ENCODE measurements at places on chromosomes 6 and 20.

GRCh38 chr6:138145402-138145801 lies 16.3 kb upstream of the ARFGEF3 start:
- DNase-seq: no peak

DNA sequence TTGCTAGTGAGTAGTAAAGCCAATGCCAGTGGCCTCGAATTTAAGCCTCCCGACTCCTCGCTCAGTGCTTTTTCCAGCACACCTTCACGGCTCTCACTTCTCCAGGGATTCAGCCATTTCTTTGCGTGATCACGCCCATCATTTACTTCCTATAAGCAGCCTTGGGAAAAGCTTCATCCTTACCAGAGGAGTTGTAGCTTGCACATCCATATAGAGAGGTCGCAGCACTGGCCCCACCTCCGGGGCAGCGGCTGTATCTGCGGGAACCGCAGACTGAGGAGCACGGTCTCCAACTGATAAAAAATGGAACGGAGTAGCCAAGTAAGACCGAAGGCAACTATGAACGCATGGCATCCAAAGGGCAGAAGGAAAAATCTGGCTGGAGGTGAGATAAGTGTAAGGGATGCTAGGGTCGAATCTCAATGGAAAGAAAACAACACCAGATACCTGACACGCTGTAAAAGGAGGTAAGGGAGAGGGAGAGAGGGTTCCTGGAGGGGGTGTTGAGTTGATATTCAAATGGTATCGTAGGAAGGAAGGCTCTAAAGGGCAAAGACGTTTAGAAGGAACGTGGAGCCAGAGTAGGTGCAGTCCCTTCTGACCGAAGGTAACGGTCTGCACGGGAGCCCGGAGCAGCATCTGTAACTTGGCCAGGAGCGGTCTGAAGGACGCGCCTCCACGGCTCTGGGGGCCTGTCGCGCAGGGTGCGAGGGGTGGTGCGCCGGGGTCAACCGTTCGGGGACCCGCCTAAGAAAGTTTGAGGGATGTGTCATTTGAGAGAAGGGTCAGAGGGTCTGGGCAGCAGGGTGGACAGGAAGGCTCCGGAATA lies 640 bp downstream of the NFS1 start:
- no peak for DNase-seq

DNA sequence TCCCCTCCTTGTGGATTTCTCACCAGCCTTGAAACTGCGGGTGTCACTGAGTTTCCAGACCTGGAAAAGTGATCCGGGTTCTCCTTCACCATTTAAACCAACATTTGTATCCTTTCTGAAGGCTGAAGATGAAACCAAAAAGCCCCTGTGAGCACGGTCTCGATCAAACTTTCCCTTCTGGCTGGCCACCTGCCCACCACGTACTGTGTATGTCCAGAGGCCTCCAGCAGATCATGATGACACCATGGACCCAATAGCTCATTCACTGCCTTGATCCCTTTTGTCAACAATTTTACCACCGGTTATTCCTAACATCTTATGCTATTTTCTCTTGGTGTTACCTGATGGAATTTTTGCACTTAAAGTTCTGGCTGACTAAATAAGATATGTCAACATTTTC lies 15.6 kb downstream of the ULBP1 start:
- DNase-seq: no peak

GRCh38 chr6:68649669-68650068 lies 14.6 kb downstream of the ADGRB3 start:
- DNase-seq: no peak

DNA sequence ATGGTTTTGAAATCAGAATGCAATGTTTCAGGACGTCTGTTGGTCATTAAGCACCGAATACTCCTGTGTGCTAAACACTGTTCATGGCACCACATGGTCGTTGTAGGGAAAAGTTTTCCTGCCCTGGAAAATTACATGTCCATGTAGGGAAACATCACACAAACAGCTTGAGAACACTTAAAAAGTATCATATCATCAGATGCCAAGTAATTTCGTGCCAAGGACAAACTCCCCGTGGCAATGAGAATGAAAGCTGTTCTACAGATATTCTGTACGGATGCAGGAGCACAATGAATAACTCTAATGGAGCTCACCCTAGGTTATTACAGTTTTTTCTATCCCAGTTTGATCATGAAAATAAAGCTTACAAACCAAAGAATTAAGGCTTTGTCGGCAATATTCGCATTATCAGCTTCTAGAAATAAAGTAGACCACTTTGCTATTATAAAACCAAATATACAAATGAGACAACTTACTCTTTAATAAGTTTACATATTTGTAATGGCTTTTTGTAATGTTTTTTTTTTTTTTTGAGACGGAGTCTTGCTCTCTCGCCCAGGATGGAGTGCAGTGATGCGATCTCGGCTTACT lies 4.6 kb upstream of the DST start:
- no peak for DNase-seq

DNA sequence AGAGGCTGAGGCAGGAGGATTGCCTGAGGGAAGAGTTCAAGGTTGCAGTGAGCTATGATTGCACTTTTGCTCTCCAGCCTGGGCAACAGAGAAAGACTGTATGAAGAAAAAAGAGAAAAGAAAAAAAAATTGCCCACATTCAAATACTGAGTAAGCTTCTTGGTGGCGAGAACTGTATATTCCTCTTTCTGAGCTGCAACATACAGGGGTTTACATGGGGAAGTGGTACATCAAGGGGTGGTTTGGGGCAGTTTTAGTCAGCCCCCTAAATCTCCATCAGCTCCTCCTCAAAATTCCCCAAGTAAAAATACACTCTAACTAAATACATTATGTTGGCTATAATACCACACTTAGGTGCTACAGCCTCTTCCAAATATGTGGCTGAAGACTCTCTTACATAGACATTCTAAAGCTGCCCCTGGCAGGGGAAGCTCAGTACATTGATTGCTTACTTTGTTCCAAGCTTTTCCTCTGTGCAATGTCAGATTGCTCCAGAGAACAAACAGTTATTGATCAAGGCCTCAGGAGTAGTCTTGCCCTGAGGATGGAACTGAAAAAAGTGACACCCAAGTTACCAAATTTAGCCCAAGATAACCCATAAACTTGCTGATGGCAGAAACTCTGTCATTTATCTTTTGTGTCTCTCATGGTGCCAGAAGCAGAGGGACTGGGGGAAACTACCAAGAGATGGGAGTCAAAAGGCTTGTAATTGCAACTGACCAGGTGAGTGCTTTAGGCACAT lies 107.4 kb upstream of the RIPOR2 start:
- no peak for DNase-seq

DNA sequence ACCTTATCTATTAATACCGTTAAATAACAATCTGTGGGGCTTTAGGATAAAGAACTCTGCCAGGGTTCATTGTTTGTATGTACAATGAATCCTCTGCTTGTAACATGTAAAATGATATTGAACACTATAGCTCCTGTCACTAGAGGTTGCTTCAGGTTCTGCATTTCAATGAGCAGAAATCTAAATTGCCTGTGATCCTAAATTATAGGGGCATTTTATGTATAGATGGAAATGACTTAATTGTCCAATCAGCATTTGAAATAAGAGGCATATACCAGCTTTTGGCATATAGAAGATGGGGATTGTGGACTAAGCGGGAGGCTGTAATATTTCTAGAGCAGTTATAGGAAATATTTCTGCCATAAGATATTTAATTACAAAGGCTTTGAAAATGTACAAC lies 2.0 kb downstream of the NCOA3 start:
- DNase-seq: no peak

- no peak for DNase-seq
Measured at GRCh38 chr6:79787626-79788025, 156.5 kb downstream of the SH3BGRL2 start.

DNA sequence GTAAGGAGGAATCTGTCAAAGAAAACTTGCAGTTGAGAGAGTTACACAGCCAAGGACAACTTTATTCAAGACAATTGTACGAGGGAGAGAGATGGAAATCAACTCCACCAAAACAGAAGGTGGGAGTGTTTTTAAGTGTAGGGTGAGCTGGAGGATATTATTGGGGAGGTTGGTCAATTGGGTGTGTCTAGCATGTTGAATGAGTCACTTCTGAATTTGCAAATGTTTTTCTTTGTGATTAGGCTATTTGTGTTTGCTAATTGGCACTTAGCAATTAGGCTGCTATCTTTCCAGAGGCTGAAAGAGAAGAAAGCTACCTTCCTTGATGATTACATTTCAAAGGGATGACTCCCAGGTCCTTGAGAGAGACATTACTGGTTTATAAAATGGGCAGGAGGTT lies 441.1 kb downstream of the MEI4 start:
- no peak for DNase-seq

GRCh38 chr6:83536647-83537589 lies 24.6 kb downstream of the PRSS35 start:
- no peak for DNase-seq

DNA sequence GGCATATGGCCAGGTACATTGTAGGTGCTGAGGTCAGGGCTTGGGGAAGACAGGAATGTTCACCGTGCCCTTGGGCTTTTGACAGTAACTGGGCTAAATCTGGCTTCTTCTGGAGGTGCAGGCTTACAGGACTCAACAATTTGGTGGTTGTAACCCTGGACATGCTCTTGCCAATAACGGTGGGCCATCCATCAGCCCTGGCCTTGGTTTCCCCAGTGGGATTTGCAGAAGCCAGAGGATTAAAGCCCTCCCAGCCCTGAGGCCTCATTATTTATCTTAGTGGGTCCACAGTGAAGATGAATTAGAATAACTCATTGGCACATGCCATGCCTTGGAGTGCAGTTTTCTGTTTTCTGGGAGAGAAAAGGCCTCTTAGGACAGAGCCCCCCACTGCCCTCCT lies 44.0 kb downstream of the TOX2 start:
- DNase-seq: no peak

- DNase-seq: peak; percentile 86
Measured at GRCh38 chr6:20319520-20320357, 81.9 kb upstream of the E2F3 start.

DNA sequence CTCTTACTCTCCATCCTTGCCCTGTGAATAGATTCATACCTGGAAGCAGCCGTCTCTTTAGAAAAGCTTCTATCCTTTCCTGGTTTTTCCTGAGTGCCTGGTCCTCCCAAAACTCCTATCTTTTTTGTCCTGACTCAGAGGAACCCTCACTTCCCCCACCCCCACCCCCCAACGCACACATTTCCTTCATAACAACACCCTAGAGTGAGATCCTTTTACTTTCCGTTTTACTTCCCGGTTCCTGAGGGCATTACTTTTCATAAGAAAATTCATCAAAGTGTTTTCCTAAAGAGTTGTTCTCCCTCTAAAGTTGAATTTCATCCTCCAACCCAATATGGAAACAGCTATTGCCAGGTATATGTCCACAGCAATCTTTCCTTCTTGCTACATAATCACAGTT lies 327.0 kb downstream of the NRN1 start:
- no peak for DNase-seq

DNA sequence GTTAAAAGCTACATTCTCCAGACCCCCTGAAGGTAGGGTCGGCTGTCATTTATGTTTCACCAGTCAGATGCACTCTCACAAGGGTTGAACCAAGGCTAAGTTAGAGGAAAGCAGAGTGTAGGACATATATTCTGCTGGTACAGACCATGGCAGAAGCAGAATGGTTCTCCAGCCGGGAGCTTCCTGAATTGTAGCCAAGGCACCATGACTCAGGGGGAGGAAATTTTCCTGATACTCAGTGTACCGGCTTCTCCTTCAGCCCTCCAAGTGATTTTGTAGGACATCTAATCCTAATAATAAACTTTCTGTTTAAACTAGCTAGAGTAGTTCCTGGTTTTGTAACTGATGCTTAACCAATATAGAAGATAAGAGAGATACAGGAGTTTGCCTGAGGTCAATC lies 14.2 kb upstream of the SLPI start:
- DNase-seq: no peak

GRCh38 chr6:127446356-127446755 lies 12.8 kb downstream of the KIAA0408 start:
- DNase-seq: no peak

DNA sequence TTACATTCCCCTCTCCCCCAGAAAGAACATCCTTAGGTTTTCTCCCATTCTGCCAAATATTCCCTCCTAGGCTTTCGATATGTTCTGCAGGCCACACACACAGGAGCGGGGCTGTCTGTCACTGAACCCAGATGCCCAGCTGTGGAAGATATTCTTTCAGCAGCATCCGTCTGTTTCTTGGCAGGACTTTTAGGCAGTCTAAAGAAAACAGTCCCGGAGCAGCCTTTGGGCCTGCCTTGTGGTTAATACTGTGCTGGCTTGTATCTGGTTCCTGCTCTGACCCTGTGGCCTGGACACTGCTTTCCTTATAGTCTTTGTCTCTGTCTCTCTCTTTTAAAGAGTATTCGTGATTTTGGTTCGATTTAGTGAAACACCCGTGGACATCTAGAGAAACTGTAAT lies 94.6 kb upstream of the SUPT3H start:
- no peak for DNase-seq

- no peak for DNase-seq
Measured at GRCh38 chr6:122712448-122713137, 66.9 kb upstream of the FABP7 start.

DNA sequence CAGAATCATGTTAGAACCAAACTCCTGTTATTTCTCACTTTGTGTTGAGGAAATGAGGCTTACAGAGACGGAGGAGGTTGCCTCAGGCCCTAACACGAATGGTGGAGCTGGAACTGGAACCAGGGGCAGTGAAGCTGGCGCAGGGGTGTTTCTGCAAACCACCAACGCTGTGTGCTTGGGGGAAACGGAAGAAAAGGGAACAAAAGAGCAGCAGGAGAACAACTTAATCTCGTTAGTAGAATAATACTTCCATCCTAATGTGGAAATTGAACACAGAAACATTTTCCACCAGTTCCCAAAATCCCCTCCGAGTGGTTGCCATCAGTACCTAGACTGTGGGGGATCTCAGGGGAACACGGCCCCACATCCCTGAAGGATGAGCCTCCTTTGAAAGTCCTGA lies 103.4 kb upstream of the FRMD1 start:
- DNase-seq: no peak

DNA sequence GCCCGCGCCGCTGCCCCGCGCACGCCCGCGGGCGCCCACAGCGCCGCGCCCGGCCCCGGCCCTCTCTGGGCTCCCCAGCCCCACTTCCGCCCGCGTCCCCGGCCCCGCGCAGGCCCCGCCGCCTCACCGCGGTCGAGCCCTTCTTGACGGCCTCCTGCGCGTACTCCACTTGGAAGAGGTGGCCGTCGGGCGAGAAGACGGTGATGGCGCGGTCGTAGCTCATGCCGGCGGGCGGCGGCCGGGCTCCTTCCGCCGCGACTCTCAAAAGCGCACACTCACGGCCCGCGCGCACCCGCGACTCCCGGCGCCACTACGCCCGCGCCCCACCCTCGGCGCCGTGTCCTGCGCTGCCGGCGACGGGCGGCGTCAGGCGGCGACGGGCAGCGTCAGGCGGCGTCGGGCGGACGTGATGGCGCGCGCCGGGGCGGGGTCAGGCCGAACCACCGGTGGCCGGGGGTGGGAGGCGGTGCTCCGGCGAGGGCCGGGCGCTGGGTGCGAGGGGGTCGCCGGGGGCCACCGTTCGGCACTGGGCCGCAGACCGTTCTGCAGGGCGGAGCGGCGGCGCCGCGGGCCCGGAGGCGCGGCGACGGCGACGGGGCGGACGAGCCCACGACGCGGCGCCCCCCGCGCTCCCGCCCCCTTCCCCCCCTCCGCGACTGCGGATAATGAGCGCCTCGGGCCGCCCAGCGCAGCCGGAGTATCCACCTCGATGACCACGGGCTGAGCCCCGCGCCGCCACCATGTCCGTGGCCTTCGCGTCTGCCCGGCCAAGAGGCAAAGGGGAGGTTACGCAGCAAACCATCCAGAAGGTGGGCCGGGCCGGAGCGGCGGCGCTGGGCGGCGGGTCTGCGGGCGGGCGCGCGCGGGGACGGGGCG lies at the start of the genes PSMA7 and SS18L1:
Gene PSMA7, minus strand, starts transcription at position 314 of the 876 bp plus-strand sequence. Its CDS starts 91 bp downstream, at position 223.
Gene SS18L1, plus strand, starts transcription at position 689 of the 876 bp plus-strand sequence. Its CDS starts 52 bp downstream, at position 741.
- DNase-seq: peak; percentile 88

- DNase-seq: peak; percentile 61
Measured at GRCh38 chr6:28980852-28981430, 24.2 kb downstream of the ZNF311 start.

- DNase-seq: no peak
Measured at GRCh38 chr20:478010-478948, 15.9 kb upstream of the TBC1D20 start.
